ENCODE measurements at places on chromosomes 12 and 14.

GRCh38 chr14:35286003-35286600 is 6.1 kb upstream of the PSMA6 start:
- no peak for DNase-seq

- DNase-seq, result no peak
These were observed 18.6 kb downstream of the LGMN start for GRCh38 chr14:92729634-92730358.

GRCh38 chr12:80936642-80937390 is 918 bp downstream of the LIN7A start:
- no peak for DNase-seq

- DNase-seq, result no peak
These were observed 2.8 kb downstream of the VPS29 start for GRCh38 chr12:110498984-110499706.

DNA sequence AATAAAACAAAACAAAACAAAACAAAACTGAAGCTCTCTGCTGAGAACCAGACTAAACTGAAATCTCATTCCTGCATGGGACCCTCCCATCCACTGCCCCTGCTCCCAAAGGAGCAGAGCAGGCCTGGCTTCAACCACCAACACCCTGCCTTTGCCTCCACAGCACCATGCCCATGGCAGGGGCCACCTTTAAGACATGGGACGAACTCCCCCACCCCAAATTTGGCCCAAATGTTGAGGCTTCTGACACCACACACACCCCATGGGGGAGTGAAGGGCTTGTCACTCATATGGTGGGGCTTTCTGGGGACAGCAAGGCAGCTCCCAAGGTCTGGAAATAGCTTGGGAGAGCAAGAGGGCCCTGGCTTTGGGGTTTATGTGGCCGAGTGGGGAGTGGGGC is 177.2 kb downstream of the KIF26A start:
- DNase-seq, result no peak

DNA sequence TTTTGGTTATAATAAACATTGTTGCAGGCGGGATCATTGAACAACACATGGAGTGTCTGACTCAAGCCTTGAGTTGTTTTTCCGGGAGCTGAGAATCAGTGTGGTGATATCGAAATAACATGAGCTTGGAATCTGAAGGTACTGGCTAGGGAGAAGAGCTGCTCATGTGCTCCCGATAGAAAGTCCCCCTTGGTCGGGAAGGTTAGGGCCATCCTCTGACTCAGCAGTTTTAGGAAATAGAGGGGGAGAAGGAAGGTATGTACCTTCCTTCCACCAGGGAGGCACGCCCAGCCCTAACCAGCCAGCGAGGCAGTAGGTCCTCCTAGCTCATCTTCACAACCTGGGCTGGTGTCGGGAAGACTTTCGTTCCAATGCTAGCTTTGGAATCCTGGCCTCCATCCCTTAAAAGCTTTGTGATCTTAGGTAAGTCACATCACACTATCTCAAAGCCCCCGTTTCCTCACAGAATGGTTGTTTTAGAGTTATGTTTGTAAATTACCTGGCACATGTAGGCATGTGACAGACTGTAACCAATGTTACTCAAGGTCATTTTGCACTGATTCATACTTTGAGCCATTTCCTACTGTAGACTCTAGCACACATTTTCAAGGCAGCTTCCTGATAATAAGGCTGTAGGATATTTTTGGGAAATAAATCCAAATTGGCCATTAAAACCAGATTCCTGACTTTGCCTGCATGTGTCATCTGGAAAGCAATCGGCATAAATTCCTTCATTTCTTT is 1.9 kb upstream of the RAB35 start:
- no peak for DNase-seq

- no peak for DNase-seq
These were observed 45.1 kb upstream of the HMGA2 start for GRCh38 chr12:65779091-65779642.

- no peak for DNase-seq
These were observed 48.4 kb downstream of the ETV6 start for GRCh38 chr12:11697670-11698387.

DNA sequence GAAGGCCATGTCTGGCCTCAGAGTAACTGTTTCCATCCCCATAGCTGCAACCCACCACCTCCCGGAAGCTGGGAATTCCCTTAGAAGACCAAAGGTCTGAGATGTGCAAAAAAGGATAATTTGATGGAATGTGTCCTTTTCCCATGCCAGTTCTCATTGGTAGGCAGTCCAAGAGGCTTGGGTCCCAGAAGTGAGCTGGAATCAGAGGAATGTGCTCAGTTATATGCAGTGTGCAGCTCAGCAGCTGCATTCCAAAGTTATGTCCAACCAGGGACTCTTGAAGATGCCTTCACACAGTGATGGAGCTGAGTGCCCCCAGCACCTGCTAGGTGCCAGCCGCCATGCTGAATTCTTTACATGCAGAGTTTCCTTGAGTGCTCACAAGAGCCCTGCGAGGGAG is 583.9 kb upstream of the TBX3 start:
- no peak for DNase-seq

- no peak for DNase-seq
These were observed 62.3 kb downstream of the BHLHE41 start for GRCh38 chr12:26062566-26062965.

DNA sequence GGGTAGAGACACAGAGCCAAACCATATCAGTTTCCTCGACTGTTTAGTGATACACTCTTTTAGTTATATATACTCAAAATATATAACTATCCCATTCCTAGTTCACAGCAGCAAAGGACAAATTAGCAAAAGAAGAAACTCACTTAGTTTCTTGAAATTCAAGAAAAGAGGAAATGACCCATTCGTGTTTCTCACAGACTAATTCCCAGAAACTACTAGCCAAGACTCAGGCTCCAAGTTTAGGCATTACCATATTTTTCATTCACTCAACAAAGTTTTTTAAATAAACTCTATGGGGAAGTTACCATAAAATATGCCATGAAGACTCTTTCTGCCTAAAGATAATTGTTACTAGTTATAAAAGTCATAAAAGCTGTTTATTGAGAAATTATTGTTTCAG is 152.3 kb upstream of the DAAM1 start:
- no peak for DNase-seq

GRCh38 chr12:96421014-96421413 is 20.8 kb upstream of the CDK17 start:
- DNase-seq, result no peak

GRCh38 chr12:79454338-79454843 is 236.4 kb downstream of the PAWR start:
- no peak for DNase-seq

- no peak for DNase-seq
These were observed 21.8 kb downstream of the BTBD7 start for GRCh38 chr14:93311082-93311481.

GRCh38 chr14:57737598-57737997 is 128.3 kb downstream of the SLC35F4 start:
- no peak for DNase-seq

GRCh38 chr12:51900323-51900889 is 6.9 kb upstream of the ACVRL1 start:
- no peak for DNase-seq

DNA sequence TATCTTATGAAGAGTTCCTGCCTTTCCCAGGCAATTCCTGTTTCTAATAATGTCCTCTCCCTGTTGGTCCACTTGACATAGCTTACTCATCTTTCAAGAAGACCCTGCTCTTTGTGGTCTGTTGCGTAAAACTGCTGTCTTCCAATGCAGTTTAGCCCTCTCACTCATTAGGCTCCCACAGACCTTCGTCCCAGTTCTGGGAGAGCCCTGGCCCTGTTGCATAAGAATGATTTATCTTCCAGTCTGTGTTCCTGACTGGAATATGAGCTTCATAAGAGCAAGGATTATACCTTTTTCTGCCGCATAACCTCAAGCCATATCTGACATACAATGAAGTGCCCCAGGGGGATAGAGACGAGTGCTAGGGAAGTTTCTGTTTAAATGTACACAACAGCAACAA is 365.9 kb upstream of the NOVA1 start:
- no peak for DNase-seq

DNA sequence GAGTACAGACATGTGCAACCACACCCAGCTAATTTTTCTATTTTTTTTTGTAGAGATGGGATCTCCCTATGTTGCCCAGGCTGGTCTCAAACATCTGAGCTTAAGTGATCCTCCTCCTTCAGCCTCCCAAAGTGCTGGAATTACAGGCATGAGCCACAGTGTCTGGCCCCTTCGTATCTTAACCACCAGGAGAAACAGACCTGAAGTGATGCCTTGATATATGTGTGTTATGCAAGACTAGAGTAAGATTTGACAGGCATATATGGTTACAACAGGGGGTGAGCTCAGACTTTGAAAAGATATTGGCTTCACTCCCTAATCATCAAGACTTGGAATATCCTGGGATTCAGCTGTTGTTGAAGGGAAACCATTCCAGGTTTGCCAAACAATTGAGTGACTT is 10.7 kb upstream of the GALNT6 start:
- no peak for DNase-seq

GRCh38 chr14:91311284-91311662 is 66.8 kb upstream of the GPR68 start:
- no peak for DNase-seq

- DNase-seq, result no peak
These were observed 52.9 kb downstream of the SPTB start for GRCh38 chr14:64826845-64827244.

DNA sequence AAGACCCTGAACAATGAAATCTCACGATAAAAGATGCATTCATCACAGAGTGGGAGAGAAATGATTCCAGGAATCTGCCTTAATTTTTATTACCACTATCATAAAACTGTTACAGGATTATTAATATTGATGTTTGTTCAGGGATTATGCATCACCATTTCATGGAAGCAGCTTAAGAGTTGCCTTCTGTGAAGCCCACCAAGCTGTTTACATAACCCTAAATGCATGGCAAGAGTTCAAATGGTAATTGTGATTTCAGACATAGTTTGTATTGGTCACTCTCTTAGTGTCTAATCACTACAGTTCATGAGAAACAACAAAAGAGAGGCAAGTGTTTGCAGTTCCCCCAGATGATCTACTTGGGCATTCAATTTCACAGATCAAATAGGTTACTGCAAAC is 527.7 kb downstream of the RPS29 start:
- DNase-seq, result no peak

GRCh38 chr12:106999446-106999845 is 12.5 kb upstream of the MTERF2 start:
- no peak for DNase-seq

DNA sequence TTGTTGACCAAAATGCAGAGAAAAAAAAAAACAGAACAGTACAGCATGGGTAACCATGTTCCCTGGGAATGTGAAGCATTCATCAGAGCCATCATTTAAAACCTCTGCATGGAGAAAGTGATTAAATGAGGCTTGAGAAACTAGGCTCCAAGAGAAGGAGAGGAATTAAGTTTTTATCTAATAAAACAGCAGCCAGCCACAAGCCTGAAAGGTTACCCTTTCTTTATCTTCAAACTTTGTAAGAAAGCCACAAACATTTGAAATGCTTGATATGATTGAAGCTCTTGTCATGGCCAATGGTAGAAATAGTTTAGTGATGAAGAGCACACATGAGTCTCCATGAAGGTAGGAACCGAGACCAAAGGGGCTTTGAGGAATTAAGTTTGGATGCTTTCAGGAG is 144.9 kb upstream of the SYT1 start:
- no peak for DNase-seq

GRCh38 chr12:117261247-117261646 is 71.0 kb upstream of the FBXO21 start:
- DNase-seq, result no peak

DNA sequence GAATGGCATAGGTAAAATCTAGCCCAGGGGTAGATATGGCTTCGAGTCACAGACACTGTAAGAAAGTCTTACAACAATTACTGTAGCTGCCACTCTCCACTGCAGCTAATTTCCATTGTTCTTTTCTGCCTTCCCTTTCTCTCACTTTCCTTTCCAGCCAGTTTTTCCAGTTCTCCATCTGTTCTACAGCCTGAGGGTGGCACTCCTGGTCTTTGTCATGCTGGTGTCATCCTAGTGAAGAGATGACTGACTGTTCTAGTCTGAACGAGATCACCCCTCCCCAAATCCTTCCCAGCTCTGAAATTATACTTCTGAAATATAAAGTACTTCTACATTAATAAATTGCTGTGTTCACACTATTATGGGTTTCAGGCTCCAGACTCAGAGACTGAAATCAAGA is 74.2 kb upstream of the CSRP2 start:
- no peak for DNase-seq

- peak; percentile 5 for DNase-seq
These were observed 12.4 kb downstream of the MGST1 start for GRCh38 chr12:16359512-16360491.

- no peak for DNase-seq
These were observed 63.2 kb upstream of the PNMA1 start for GRCh38 chr14:73777420-73777819.

DNA sequence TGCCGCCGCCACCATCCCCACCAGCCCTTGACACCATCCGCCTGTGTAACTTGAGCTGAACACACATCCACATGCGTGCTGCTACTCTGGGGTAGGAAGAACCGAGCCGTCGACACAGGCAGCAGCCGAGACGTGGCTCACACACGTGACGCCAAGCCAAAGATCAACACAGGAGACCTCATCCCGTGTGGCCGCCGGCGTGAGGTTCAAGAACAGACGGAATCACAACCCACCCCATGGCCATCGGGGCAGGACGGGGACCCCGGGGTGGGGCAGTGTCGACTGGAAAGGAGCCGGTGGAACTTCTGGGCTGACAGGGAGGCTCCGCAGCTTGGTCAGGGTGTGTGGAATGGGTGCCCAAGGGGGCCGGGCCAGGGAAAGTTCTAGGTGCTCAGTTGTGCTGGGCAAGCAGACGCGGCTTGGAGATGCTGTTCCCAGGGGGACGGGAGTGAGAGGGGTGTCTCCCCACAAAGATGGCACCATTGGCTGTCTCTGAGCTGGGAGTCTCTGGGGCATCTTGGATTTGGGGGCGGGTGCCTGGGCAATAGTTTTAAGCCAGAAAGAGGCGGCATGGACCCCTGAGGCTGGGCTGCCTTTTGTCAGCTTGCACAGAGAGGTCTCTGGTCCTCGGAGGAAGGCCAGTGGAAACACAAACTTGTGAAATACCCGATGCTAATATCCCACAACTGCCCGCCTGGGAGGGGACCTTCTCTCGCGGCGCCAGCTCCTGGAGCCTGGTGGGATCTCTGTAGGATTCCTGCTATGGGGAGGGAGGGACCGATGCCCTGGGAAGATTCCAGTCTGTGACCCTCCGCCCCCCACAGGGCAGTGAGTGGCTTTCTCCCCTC is 41.8 kb downstream of the GALNT9 start:
- DNase-seq, result no peak

DNA sequence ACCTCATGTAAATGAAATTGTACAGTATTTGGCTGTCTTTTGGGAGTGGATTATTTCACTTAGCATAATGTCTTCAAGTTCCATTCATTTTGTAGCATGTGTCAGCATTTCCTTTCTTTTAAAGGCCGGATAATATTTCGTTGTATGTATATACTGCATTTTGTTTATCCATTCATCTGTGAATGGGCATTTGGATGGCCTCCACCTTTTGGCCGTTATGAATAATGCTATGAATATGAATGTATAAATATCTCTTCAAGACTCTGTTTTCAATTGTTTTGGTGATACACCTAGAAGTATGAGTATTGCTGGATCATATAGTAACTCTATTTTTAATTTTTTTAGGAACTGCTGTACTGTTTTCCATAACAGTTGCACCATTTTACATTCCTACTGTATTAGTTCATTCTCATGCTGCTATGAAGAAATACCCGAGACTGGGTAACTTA is 164.9 kb downstream of the DYRK2 start:
- DNase-seq, result no peak
